DMS79 (cell line): ENCODE measurements at places on chromosomes 5 and 9.

- DNase-seq, result no peak
These were observed 550.8 kb downstream of the BNC2 start for GRCh38 chr9:16319646-16320045.

DNA sequence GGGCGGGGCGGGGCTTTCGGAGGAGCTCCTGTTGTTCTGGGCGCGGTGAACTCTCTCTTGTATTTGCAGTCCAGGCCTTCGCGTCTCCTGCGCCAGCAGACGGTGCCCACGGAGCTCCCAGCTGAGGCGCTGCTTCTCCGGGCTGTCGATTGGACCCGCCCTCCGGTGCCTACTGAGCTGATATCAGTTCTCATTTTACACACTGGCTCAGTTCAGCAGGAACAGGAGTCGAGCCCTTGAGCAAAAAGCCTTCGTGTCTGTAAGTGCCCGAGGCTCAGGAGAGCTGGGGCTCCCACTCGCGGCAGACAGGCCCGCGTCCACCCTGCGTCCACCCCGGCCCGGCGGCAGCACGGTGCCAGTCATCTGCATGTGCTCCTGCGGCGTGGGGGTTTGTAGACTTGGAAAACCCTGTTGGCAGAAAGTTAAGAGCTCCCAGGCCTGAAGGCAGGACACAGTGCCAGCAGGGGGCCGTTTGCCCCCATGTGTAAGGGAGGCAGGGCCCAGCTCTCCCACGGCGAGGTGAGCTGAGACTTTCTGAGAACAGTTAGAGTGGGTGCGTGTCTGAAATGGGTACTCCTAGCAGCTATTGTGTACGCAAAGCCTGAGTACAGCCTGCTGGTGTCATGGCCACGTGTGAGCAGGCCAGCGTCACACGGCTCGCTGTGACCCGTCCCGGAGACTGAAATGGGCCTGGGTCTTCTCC, 231.5 kb downstream of the FANCC start:
- DNase-seq, result no peak

- no peak for DNase-seq
These were observed 152.3 kb upstream of the KLF9 start for GRCh38 chr9:70566751-70567150.

DNA sequence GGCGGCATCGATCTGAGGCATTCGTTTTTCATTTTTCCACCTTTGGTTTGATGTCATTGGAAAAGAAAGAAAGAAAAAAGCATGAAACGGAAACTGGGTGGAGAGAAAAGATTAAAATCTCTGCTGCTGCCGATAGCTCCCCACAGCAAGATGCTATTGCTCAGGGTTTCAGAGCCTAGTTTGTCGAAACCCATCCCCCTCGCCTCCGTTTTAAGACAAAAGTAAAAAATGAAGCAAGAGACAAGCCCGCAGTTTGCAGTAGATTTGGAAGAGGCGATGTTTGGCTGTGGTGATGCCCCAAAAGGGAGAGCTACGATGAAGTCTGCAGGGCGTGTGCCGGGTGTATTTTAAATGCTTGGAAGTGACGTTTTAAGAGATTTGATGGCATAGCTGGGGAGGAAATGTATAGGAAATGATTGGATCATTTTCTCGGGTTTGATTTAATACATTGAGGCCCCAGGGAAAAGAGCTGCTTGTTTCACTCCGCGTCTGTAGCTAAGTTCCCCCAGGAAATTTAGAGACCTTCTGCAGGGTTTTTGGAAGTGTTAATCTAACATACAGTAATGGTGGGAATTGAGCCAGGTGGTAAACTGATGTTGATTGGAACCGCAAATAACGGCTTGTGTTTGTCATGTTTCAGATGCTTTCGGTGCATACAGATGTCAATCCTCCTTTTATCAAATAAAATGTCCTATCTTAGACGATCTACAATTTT, 909 bp downstream of the NDFIP1 start:
- no peak for DNase-seq

GRCh38 chr9:132169672-132170392, 8.0 kb downstream of the NTNG2 start:
- no peak for DNase-seq

DNA sequence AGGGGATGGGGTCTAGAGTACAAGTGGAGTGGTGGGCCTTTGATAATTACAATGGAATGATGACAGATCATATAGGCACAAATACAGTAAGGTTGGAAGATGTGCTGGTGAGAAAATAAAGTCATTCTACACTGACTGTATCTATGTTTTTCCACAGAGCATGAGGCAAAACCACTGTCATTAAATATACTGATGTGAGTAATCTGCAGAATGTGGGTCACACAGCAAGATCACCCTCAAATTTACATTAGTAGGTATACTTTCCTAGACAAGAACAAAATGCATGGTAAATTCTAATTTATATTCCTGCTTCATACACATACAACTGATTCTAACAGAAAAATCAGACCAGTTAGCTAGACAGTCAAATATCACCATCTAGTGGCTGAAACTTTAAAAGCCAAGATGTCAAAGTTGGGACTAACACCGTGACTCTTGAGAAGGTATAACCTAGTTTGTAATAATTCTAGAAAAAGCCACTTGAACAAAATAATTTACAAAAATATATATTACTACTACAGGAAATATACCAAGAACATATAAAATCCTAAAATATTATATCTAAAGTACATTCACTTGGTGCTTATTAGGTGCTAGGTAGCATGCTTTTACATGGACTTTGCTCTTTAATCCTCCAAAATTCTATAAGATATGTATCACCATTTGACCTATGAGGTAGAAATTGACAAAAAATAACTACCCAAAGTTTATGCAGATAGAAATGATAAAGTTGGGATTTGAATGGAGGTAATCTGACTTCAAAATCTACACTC, 19.5 kb downstream of the TTC33 start:
- no peak for DNase-seq

DNA sequence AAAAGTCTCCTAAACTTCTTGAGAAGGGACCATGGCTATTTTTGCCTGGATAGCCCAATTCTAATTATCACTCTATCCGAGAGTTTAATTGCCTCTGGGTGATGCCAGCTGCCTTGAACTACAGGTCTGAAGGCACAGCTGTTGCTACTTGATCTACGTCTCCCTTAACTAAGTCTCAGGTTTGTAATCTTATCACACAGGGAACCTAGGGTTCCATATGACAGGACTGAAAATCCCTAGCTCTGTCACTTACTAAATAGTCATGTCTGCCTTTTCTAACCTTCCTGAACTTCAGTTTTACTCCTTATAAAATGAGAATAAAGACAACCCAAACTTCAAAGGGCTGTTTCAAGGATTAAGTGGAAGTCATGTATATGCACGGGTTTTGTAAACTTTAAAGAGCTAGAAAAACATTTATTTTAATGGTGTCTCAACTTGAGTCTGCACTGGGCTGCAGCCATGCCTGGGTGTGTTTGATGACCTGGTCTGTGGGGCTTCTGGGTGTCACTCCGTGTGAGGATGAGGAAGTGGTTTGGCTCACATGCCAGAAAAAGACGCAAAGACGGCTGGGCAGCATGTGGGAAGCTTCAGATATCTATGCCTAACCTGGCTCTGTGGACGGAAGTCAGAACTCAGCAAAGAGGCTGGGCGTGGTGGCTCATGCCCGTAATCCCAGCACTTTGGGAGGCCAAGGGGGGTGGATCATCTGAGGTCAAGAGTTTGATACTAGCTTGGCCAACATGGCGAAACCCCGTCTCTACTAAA, 129.3 kb upstream of the SLC44A1 start:
- DNase-seq, result no peak
